Thyroid gland (tissue), 4 donors: ENCODE measurements at places on chromosomes 16 and 17. TPM values are rescaled to one million over a fixed set of nuclear protein-coding genes. Genes with fewer than 3 reads are reported as not detected.
A peak's percentile ranks its signal among the peaks of the same experiment; 100 is the strongest.

- DNase-seq: no peak
These were observed 42.7 kb downstream of the STAT3 start for GRCh38 chr17:42345396-42346073.

DNA sequence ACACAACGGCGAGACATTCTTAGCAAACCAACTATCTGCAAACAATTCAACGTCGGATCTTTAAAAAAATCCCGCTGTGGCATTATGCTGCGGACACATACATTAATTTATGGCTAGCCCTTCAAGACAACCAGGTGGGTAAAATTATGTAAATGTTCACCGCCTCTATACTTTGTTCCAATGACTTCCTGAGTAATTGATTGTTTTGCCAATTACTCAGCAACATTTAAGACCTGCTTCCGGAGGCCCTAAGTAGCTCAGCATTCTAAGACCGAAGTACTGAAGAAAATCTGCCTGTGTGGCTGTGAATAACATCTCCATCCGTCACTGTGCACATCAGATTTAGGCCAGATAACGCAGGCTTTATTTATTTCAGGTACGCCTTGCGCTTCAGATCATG, 23.3 kb downstream of the QPRT start:
- no peak for DNase-seq

GRCh38 chr17:63927464-63928171, 4.5 kb downstream of the CD79B start:
- no peak for DNase-seq

DNA sequence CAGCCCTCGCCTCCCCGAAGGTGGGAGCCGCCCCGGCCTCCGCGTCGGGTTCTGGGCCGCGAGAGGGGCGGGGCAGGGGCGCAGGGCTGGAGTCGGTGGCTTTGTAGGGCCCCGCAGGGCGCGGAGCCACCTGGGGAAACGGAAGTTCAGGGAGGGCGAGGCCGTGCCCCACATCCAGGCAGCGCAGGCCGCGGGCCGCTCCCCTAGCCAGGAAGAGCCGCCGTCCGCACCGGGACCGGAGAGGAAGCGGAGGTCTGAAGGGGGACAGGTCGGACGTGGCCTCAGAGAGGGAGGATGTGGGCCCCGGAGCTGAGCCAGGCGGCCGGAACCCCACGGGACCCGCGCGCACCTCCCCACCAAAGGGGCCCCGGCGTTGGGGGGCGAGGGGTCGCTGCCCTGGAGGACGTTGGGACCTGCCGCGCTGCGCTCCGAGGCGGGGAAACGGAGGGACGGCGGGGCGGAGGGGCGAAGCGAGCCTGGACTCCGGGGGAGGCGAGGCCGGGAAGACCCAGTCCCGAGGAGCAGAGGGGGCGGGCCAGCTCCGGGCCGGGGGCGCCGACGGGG, 482 bp upstream of the SLC16A3 start:
- peak; percentile 30 for DNase-seq

DNA sequence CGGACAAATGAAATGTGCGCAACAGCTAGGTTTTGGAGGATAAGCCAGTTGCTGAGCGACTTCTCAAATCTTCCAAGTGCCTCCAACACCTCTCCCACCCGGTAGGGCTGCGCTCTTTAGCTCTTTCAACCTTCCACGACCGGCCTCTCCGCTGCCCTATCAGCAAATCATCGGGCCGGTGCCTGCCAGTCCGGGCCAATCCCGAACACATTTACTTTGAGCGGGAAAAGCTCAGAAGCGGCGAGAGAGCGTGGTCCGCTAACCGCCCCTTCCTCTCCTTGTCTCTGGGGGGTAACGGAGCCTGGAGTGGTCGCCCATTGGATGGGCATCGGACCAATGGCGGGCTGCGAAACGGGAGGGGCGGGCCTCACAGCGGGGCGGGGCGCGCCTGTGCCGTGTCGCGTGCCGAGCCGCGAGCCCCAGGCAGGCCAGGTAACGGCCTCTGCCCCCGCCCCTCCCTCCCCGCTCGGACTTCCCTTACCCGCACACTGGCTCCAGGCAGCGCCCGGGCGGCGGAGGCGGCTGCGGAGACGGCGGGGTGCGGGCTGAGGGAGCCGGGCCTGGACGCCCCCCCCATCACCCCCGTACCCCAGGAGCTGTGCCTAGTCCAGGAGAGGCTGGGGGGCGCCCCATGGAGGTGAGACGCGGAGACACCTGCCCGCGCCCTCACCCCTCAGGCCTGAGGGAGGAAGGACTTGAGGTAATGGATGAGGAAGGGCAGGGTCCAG, at the start of gene MEIOC:
Gene MEIOC (plus strand): TSS at position 486 of the 728 bp plus-strand sequence. CDS start 146 bp downstream, at position 632.
- DNase-seq: no peak

GRCh38 chr16:47873434-47873833, 282.4 kb downstream of the ABCC12 start:
- DNase-seq: no peak

DNA sequence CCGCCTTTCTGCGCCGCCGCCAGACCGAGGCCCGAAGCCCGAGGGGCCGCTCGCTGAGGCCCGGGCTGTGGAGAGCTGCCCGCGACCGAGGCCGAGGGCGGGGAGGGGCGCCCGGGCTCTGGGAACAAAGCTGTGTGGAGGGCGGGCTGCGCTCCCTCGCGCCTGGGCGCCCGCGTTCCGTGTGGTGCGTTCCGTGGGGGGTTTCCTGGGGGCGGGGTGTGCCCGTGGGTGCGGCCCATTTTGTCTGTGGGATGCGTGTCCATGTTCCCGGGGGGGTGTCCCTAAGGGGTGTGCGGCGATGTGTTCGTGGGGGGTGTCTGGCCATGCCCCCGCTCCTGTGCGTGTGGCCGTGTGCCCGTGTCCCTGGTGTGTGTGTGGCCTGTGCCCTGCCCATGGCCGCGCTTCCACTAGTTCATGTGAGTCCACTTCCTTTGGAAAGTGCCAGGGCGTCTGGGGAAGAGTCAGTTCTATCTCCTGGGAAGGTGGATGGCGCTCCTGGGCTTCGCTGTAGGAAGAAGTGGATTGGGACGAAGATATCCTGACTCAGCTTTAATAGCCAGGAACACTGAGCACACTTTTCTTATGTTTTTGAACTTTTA, 520 bp downstream of the JPT2 start:
- DNase-seq: peak; percentile 60

DNA sequence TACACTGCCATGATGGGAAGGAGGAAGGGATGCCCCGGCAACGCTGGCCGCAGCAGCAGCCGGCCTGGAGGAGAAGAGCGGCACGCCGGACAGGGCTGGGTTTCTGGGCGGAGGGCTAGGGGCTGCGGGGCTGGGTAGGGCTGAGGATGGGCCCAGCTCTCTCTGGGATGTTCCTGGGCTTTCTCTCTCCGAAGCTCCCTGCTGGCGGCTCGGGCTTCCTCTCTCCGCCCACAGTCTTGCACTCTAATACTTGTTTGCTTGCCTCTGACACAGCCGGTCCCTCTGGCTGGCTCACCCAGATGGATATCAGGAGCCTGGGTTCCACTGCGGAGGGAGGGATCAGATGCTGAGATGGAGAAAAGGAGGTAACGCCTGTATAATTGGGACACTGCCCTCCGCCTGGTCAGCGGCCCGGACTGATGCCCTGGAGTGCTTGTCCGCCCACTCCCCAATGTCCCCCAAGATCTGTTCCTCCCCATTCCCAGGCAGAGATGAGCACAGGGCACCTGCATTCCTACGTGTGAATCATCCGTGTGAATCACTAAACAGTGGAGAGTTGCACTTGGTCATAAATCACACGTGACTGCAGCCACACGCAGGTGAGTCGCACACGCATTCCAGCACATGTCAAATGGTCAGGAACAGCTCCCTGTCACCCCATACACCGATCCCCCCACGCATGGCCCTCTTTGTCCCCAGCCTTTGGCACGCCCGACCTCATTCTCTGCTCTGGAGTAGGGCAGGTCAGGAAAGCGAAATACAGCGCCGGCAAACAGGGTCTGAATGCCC, at the start of gene ALOXE3:
Gene ALOXE3 (minus strand): TSS at position 535 of the 789 bp plus-strand sequence. CDS start 524 bp downstream, at position 11.
- peak; percentile 43 for DNase-seq

DNA sequence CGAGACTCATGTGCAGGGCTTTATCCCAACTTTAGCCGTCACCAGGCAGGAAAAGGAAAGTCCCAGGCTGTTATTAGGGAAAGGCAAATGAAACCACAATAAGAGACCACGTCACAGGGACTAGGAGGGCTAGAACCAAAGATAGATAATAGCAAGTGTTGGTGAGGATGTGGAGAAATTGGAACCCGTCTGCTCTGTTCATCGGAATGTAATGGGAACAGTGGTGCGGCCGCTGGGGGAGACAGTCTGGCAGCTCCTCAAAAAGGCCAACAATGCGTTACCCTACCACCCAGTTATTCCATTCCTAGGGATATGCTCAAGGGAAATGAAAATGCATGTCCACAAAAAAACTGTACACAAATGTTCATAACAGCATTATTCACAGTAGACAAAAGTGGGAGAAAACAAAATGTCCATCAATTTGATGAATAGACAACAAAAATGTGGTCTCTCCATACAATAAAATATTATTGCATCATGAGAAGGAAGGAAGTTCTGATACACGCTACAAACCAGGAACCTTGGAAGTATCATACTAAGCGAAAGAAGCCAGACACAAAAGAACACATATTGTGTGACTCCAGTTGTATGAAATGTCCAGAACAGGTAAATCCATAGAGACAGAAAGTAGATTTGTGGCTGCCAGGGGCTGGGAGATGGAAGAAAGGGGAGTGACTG, 19.5 kb upstream of the USP10 start:
- DNase-seq: no peak

- DNase-seq: no peak
These were observed 42.8 kb downstream of the MEAK7 start for GRCh38 chr16:84461413-84462295.

GRCh38 chr17:9517396-9517795, 58.2 kb downstream of the STX8 start:
- no peak for DNase-seq

GRCh38 chr17:69912805-69913204, 162.2 kb upstream of the KCNJ16 start:
- no peak for DNase-seq

- no peak for DNase-seq
These were observed 411.8 kb downstream of the MAF start for GRCh38 chr16:79188739-79189122.

DNA sequence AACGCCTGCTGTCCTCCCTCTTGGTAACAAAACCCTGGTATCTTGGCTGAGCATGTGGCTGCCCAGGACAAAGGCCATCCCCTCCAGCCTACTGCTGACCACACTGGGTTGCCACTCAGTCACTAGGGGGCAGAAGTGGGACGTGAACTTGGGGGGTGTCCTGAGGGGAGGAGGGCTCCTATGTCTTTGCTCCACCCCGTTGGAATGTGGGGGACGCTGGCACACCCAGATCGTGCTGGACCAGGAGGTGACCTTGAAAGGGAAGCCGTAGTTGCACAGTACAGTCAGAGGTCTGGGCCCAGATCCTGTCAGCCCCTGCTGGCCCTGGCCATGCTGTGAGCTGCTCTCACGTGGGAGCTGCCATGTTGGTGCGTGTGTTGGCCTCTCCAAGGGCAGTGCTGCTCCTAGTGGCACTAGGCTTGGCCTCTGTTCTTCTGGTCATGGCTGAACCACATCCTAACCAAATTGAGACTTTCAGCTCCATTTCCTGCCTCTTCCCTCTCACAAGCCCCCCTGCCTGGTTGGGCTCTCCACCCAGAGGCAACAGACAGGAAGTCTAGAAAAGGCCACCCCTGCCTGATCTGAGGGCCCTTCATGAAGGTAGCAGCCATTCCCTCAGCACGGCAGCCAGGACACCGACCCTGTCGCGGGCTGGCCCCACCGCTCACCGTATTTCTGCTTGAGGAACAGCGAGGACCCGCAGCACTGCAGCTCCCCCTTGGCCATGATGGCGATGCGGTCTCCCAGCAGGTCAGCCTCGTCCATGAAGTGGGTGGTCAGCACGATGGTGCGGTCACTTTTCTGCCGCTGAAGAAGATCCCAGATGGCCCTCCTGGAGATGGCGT, 29.0 kb upstream of the RNPS1 start:
- peak; percentile 80 for DNase-seq

DNA sequence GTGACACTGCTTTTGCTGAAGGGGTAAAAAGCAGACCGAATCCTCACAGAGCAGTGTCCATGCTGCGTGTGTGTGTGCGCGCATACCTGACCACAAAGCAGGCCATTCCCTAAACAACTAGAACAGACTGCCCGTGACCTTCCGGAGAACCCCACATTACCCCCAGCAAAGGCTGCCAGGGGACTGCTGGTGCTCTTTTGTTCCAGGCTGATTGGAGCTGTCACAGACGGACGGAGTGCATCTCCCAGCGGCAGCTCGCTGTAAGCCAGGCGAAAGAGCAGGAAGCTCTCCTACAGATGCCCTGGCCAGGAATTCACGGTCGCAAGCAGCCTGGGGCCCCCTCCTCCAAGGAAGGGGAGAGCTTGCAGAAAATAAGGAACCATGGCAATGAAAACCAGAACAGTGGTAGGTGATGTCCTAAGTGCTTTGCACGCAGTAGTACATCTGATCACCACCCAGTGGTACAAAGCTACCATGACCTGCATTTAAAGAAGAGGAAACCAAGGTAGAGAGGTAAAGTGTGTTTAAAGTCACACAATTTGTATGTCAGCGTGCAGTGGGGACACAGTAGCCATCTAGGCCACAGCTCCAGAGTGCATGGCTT, 153.4 kb upstream of the DYNLRB2 start:
- DNase-seq: no peak

GRCh38 chr16:12420661-12421209, 383.0 kb downstream of the CPPED1 start:
- no peak for DNase-seq

DNA sequence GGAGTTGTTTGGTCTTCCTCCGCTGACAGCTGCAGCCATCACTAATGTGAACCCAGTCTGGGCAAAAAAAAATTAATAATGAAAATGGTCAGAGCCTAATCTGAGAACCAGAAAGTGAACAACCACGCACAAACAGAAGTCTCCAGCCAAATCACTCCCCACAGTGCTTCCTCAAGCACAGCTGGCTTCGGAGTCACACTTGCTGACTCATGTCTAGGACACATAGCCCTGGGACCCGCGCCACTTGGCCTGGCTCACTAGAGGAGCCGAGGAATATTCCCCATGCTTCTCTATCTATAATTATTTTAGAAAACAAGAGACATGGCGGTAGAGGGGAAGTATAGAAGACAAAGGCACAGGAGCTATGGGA, 109.1 kb downstream of the ZFHX3 start:
- peak; percentile 87 for DNase-seq

The NME1 gene
- total RNA-seq: 41.9 TPM

The CYBA gene
- 295 TPM for total RNA-seq

The FAM171A2 gene
- total RNA-seq: 13.2 TPM

The GRAPL gene
- total RNA-seq: 6.7 TPM

The CACNB1 gene
- 7.3 TPM for total RNA-seq

The CDH1 gene
- 287 TPM for total RNA-seq

The TRPV2 gene
- total RNA-seq: 3.9 TPM

The C16orf86 gene
- total RNA-seq: 3.9 TPM

The MEIOC gene
- not detected for total RNA-seq

The MT1A gene
- 15.0 TPM for total RNA-seq

The RNF222 gene
- total RNA-seq: not detected
